ENCODE measurements at places on chromosomes 12 and 14.

GRCh38 chr12:92059960-92060359 is 85.7 kb downstream of the BTG1 start:
- DNase-seq = no peak

- no peak for DNase-seq
Observed at GRCh38 chr12:18935371-18935965, 194.1 kb upstream of the PLEKHA5 start.

GRCh38 chr14:36556811-36557433 is 25.5 kb downstream of the NKX2-8 start:
- DNase-seq = peak; percentile 41

- no peak for DNase-seq
Observed at GRCh38 chr14:23008831-23009230, 1.1 kb downstream of the C14orf93 start.

DNA sequence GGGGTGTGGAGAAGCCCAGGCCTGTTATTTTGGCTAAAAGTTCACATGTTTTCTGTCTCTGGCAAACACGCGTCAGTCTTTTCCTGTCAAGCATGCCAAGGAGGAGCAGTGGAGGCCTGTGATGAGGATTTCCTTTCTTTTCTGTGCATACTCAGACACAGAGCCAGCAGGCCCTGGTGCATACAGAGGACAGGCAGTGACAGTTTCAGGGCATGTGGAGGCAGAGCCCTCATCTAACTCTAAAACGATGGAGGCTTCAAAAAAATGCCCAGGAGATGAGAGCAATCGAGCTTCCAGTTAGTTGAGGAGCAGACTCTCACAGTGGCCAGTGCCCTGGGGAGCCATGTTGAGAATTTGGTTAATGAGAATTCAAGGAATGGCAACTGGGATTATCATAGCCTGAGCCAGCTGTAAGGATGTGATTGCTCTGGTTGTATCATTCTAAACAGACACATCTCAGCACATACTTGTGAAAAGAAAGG is 66.5 kb downstream of the TRAFD1 start:
- DNase-seq = no peak

DNA sequence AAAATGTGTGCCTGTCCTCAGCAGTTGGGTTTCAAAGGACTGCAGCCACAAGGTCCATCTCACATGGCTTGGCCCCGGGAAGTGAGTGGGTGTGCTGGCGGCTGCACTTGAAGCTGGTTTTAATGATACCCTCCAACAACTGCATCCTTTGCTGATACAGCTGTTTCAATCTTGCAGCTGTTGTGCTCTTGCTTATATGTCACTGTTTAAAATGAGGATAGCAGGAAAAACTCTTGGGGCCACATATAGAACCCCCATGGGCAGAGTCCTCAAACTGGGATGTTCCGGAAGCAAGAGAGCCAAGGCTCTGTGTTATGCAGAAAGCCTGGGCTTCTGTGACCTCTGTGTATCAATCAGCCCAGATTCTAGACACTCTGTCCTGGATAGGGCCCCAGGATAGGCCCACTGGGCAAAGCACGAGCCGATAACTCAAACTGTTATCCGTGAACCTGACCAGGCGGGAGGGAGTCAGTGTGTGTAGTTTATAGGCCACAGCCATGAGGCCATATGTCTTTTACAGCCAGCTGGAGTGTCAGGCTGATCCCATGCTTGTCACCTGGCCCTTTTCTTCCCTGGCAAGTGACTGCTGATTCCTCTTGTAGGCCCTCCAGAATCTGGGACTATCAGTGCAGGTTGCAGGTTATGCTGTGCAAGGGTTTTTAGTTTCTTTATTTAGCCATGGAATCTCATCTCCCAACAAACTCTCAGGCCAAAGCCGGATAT is 74.3 kb downstream of the SSPN start:
- no peak for DNase-seq

DNA sequence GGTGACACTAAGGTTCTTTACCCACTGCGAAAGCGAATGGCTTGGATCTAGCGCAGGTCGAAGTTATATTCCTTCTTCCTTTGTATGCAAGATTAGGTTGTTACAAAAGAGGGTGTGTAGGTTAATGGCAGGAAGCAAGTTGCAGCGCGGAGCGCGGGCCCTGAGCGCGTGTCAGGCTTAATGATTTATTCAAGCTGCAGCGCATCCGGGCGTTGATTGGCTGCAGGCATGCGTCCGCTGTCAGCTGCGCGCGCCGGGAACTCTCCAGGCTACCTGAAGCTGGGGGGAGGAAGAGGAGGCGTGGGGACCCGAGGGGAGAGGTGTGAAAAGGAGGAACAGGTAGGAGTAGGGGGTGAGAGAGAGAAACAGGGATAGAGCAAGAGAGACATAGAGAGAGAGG is 7.4 kb downstream of the ASCL1 start:
- peak; percentile 61 for DNase-seq

DNA sequence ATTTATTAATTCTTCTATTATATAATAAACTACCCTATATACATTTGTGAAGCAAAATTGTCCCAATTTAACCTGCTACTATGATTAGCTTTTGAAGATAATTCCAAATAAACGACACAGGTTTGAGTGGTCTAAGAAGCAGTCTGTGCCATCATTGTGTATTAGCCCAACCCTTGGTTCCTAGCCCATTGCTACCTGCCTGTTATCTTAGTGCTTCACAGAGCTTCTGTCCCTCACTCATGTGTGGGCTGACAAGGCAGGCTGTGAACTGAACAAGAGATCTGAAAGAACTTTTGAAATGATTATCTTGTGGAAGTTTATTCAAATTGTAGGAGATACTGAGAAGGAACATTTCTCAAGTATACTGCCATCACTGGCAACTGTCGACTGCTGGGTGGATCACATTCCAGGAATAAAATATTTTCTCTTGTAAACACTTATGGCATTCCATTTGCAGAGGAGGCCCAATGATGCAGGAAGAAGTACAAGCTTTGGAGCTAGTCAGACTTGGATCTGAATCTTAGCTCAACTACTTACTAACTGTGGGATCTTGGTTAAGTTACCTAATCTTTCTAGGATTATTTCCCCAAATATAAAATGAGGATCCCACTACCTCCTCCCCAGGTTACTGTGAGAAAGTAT is 7.8 kb upstream of the MTERF2 start:
- no peak for DNase-seq

- no peak for DNase-seq
Observed at GRCh38 chr12:44223736-44224135, 387.9 kb downstream of the TMEM117 start.

- no peak for DNase-seq
Observed at GRCh38 chr12:22530-23201, 43.9 kb upstream of the IQSEC3 start.

- no peak for DNase-seq
Observed at GRCh38 chr12:122208073-122208820, 4.7 kb downstream of the B3GNT4 start.

DNA sequence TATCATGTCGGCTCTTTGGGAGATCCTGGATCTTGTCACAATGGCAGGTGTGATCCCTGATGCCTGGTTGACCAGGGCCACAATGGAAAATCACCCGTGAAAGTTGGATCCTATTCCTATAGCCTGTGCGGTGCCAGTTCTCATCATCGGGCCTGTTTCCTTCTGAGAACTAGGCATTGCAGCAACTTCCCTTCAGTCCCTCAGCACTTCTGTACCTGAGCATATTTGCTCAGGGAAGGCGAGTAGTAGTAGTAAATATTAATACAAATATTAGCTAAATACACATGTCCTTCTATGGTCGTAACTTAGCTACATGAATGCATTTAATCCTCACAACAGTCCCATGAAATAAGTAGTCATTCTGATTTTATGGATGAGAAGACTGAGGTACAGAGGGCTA is 22.1 kb upstream of the TAMALIN start:
- no peak for DNase-seq

DNA sequence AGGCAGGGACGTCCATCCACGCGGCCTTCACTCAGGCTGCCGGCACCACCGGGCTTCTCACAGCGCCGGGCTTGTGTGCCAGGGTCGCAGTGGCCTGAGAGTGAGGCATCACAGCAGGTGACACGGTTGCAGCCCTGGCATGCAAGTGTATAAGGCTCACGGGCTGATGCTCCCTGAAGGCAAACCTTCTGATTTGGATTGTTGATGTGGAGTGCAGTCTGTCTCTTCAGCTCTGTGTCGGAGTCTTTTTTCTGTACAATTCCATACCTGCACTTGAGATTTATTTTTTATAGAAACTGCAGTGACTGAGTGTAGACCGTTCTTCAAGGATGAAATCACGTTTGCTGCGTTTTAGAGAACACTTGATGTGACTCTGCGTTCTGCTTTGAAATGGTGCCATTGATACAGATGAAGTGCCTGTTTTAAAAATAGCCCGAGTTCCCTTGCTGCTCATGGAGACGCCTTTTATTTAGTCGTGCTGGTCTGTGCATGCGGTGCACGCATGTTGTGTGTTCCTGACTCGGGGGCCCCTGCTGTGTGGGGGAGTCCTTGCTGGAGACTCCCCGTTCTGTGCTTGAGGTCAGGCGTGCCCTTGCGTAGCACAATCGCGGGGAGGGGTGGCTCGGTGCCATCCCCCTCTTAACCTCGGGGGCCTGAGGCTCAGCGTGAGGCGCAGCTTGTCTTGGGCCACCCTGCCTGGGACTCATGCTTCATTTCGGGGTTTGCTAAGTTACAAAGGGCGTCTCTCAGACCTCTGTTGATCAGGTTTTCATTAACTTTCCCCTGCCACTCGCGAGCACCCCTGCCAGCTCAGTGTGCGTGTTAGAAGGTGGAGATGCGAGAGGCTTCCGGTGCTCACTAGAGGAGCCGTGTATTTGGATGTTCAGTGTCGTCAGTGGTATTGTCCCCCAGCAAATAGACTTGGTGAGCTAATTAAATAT is 21.6 kb upstream of the AMN start:
- no peak for DNase-seq

DNA sequence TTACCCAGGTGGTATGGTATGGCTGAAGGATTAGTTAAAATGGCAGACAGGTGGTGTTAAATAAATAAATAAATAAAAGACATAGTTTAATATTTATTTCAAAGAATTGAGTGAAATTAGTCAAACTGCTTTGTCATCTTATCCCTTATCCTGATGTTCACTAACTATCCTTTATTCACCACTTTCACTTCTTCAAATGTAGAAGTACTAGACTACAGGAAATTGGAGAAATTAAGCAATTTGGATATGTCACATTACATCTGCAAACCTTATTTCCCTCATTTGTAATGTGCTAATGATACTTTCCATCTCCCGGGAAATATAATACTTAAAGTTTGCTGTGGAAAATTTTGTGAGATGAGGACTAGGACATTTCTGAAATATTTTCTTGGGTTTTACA is 1195.7 kb downstream of the LRFN5 start:
- DNase-seq = no peak

GRCh38 chr12:28346567-28346966 is 156.3 kb downstream of the CCDC91 start:
- no peak for DNase-seq

DNA sequence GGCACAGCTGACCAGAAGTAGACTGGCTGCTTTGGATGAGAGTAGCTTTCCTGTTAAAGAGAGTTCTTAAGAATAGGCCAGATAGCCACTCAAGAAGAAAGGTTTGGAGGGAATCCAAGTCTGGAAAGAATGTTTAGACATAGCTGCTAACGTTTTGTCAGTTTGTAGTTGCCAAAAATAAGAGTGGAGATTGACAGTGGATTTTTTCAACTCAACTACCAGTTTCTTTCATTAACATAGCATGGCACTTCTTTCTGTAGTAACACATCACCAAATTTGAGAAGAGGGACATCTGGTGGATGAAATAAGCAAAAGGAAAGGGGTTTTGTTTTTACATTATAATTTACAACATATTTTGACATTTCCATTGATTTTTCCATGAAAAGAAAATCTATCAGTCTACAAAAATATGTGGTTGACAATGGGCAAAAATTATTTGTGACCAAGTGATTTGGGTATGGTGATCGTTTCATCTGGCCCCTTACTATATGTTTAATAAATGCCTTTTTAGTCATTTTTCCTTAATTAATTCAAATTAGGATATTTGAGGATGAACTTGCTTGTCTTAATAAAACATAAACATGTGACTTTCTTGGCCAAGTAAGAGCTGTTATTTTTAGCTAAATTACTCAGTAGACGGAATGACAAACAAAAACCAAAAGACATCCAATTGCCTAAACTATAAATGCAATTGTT is 71.1 kb downstream of the PTPRR start:
- DNase-seq = no peak

DNA sequence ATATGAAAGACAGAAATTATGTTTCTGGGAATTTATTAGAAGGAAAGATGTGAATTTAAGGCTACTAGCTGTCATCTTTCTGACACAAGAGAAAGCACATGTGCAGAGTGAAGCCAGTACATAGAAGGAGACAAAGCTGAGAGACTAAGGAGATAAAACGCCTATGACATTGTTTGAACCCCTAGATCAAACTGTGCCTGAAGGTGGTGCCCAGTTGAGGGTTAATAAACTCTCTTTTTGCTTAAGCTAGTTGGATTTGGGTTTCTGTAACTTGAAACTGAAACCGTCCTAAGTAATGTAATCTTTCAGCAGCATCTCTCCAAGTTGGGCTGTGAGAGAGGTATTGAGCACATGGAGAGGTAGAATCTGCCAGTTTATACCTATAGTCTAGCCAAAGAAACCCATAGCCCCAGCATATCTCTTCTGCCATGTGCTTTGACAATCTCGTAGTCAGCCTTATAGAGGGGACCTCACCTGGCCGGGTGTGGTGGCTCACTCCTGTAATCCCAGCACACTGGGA is 84.2 kb downstream of the LRRC74A start:
- no peak for DNase-seq

DNA sequence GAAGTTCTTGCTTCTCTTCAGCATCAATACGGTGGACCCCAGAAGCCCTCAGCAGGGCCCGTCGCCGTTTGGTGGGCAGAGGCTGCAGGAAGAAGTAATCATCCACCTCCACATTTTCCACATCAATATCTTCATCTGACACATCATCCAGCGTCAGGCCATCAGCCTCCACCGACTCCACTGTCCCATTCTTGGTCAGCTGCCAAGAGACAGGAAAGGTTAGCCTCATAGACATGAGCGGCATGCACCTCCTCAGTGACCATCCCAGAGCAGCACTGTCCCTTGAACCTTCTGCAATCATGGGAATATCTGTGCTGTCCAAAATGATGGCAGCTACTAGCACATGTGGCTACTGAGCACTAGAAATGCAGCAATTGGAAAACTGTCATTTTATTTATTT is 15.6 kb downstream of the CSRNP2 start:
- no peak for DNase-seq

DNA sequence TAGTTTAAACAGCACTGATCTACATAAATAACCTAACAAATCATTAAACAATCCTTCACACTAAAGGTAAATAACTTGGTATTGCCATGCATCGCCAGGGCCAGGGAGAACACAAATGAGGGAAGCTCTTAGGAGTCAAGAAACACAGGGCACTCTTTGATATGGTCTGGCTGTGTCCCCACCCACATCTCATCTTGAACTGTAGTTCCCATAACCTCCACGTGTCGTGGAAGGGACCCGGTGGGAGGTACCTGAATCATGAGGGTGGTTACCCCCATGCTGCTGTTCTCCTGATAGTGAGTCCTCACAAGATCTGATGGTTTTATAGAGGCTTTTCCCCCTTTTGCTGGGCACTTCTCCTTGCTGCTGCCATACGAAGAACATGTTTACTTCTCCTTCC is 17.3 kb downstream of the TMEM132D start:
- DNase-seq = no peak

- no peak for DNase-seq
Observed at GRCh38 chr12:110555577-110556406, 27.3 kb downstream of the PPTC7 start.
